ENCODE measurements at places on chromosomes 3 and 15.

DNA sequence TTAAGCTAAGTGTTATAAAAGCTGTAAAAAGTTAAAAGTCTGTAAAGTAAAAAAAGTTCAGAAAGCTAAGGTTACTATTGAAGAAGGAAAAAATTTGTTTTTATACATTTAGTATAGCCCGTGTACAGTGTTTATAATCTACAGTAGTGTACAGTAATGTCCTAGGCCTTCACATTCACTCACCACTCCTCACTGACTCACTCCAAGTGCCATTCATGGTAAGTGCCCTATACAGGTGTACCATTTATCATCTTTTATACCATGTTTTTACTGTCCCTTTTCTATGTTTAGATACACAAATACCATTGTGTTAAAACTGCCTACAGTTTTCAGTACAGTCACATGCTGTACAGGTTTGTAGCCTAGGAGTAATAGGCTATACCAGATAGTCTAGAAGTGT lies 8.8 kb downstream of the CCDC71 start:
- no peak for DNase-seq

DNA sequence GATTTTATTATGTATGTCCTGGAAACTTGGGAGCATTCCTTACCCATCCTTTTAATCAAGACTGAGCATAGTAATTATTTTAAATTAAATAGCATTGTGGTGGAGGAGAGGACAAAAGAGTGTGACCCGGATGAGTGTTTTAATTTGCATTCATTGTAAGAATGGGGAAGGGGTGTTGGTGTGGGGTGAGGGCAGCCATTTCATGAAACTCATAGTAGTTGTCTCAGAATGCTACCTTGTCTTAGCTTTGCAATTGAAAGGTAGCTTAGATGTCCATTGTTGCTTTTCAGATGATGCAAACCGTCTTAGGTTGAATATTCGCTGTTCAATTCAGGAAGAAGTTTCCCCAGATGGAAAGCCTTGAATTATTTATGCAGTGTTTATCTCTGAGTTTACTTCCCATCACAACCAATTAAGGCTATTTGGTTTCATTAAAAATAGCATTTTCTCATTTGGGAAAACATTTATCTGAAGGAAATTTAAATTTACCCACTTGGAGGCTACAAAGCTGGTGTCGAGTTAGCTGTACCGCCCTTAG lies 328.4 kb downstream of the FEZF2 start:
- DNase-seq, result no peak

DNA sequence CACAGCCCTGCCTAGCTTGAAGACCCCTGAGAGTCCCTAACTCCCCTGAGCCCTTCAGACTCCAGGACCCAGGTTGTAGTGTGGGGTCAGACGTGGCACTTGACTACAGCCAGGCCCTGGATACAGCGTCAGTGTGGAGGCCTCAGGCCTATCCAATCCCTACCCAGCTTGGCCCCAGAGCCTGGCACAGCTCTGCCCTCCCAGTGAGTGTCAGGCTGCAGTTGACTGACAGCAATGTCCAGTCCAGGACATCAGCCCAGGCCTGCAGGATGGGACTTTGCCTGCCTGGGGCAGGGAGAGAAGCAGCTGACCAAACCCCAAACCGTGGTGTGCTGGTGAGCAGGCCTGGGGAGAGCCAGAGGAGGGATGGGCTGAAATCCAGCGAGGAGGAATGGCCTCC lies 27.3 kb downstream of the KLF13 start:
- no peak for DNase-seq

GRCh38 chr15:68200016-68200861 lies 4.9 kb downstream of the CALML4 start:
- no peak for DNase-seq

DNA sequence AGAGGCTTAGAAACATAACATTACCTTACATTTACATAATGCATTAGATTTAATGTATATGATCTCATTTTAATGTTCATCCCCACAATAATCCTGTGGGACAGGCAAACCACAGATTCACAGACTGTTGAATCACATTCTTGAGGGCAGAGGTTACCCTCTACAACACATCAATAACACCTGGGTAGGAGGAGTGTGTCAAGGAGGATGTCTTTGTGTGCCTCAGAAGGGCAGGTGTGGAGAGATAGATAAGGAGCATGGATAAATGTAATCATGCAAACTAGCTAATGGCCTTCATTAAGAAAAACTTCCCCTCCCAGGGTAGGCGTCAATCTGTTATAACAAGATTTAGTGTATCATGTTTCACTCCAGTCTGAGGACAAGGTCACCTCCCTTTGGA lies 12.9 kb upstream of the MB21D2 start:
- DNase-seq, result no peak

- DNase-seq, result no peak
Observed at GRCh38 chr15:70214941-70215635, 117.4 kb upstream of the TLE3 start.

- DNase-seq, result no peak
Observed at GRCh38 chr15:100259266-100259665, 82.5 kb downstream of the ADAMTS17 start.

- no peak for DNase-seq
Observed at GRCh38 chr3:140448001-140448400, 229.9 kb upstream of the TRIM42 start.

DNA sequence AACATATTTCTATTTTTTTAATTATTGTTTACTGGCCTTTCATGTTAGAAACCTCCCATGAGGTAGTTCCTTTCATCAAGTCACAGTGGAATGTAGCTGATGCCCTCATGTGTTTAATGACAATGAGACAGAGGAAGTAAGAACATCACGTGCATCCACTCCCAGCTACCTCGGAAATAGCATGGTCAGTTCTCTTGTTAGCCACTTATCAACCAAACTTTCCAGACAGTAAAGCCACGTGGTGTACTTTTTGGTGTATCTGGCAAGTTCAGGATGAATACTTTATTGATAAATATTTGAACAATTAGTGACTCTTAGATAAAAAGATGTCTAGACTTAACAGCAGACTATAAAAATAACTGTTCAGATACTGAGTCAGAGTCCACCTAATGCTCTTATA lies 781.7 kb downstream of the MECOM start:
- no peak for DNase-seq

GRCh38 chr3:127783642-127784160 lies 38.6 kb downstream of the MGLL start:
- no peak for DNase-seq
